ENCODE measurements at places on chromosomes 5 and 9.

- no peak for DNase-seq
These were observed 300.5 kb downstream of the ARL15 start for GRCh38 chr5:54009828-54010227.

- DNase-seq, result no peak
These were observed 190.1 kb downstream of the NR3C1 start for GRCh38 chr5:143213231-143213850.

- DNase-seq, result no peak
These were observed 92.4 kb upstream of the IFNK start for GRCh38 chr9:27431543-27432147.

DNA sequence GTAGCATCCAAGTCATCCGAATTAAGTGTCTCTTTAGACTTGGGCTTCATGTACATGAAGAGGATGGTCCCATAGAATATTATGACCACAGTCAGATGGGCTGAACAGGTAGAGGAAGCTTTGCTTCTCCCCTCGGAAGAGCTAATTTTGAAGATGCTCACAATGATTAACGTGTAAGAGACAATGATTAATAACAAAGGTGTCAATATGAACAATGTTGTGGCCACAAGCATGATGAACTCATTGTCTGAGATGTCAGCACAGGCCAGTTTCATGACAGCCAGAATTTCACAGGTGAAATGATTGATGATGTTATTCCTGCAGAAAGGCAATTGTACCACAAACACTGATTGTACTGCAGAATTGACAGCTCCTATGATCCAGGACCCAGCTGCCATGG, 626 bp downstream of the OR13C2 start:
- no peak for DNase-seq

- no peak for DNase-seq
These were observed 84.9 kb upstream of the NR3C1 start for GRCh38 chr5:143488381-143488780.

- no peak for DNase-seq
These were observed 325.7 kb downstream of the SLF1 start for GRCh38 chr5:94944160-94944559.

Data from stimulated activated CD4-positive, alpha-beta T cell treated with anti-CD3 and anti-CD28 coated beads, Interleukin-4, amount 100 ng/mL, for 4 hours (primary cell).